ENCODE measurements at places on chromosomes 7 and 10.

GRCh38 chr10:83909001-83909400, 230.3 kb upstream of the GHITM start:
- DNase-seq = no peak

DNA sequence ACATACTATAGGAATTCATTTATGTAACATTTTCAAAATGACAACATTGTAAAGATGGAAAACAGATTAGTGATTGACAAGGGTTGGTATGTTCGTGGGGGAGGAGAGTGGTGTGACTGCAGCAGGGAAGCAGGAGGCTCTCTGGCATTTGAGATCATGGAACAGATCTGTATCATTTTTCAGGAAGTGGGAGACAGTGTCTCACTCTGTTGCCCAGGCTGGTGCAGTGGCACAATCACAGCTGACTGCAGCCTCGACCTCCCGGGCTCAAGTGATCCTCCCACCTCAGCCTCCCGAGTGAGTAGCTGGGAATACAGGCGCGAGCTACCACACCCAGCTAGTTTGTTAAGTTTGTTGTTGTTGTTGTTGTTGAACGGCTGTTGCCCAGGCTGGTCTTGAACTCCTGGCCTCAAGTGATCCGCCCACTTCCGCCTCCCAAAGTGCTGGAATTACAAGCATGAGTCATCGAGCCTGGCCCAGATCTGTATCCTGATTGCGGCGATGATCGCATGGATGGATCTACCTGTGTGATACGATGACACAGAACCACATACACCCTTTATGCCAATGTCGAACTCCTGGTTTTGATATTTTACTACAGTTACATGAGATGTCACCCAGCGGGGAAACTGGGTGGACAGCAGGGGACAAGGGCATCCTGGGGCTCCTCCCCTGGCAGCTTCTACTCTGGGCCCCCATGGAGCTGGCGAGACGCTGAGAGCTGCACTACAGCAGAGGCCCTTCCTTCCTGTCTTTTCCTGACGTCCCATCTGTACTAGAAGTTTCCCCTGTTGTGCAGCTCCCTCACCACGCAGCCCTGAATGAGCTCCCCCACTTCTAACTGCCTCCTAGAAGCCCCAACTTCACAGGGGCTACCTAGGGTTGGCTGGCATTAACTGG, 12.3 kb upstream of the CYTH3 start:
- no peak for DNase-seq

DNA sequence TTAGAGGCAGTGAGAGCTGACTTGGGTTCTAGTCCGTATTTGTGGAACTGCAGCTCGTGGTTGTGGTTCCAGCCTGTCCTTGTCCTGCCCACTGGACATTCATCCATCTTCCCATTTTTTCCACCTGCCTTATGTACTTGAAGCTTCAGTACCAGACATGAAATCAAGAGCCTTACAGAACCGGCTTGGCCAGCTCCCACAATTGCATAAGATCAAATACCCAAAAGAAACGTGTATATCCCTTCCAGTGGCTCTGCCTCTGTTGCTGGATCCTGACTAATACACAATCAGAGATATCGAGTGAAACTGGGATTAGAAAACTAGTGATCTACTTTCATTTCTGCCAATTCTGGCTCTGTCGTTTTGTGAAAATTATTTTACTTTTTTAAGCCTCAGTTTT, 23.8 kb upstream of the LIPA start:
- DNase-seq = no peak

DNA sequence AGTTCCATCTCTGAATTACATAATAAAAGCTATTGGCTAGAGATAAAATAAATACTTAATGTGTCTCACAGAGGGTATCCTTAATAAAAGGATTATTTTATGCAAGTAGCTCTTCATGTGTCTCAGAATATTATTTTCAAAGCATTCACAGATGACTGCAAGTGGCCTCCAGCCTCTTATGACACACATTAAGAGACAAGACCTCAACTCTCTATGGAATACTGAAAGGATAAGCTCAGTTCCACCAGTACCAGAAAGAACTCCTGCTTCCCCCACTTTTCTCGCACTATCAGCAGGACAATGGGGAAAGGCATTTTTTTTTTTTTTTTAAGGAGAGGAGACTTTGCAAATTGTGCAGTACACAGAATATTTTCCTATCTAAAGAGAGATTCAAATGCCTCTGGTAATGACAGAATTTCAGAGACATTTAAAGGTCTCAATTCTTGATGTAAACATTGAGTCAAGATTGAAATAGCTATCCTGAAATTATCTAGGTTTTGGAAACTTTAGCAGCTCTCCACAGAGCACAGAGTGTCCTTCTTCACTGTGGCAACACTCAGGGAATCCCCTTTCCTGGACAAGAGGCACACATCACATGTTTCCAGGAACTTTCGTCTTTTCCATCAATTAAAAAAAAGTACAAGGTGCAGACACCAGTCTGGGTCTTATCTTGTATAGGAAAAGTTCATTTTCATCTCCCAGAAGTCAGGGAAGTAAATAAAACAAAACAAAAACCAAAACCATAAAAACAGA, 122.0 kb upstream of the ANK3 start:
- no peak for DNase-seq

Measured in activated T-cell treated with anti-CD3 and anti-CD28 coated beads for 4 hours (primary cell).